ENCODE measurements at places on chromosomes 5 and 9. TPM values are rescaled to one million over a fixed set of nuclear protein-coding genes. Genes with fewer than 3 reads are reported as not detected.

GRCh38 chr5:88719434-88719833 lies 163.6 kb downstream of the MEF2C start:
- no peak overlapping the region for H3K4me3 ChIP-seq
- H3K27me3 ChIP-seq, result peaks cover 26% of the 10 kb centered on the region
- H3K27ac ChIP-seq, result no peak overlapping the region
- H3K4me1 ChIP-seq, result no peaks in the 10 kb centered on the region
- DNase-seq, result no peak

The CFAP90 gene
- not detected for total RNA-seq

The ANKRD55 gene
- 9.7 TPM for total RNA-seq

DNA sequence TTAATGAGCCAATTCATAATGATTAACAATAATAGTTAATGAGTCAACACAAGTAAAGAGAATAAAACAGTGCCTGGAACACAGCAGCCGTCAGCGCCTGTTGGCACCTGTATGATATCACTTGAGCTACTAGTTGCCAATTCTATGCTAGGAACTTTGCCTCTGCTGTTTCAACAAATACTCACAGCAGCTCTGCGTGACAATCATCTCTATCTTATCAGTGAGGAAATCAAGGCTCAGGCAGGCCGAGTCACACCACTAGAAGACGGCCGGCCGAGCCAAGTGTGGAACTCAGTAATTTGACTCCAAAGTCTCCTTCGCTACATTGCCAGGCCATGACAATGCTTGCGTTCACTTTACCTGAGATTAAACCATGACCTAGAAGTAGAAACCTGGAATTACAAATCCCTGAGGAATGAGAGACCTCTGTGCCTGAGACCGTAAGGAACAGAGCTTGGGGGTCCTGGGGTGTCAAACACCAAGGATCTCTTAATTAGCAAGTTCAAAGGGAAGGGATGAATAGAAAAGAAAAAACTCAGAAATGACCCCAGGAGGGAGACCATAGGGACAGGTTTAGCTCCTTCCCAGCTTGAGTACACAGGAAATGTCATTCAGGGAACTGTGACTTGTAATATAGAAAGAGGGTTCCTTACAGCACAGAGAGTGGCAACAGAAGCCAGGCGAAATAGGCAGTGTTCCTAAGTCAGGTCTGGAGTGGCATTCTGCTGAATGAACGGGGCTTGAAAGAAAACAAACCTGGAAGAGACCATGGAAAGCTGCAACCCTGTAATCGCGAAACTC lies 109.1 kb downstream of the SUSD1 start:
- H3K36me3 ChIP-seq, result no peaks in the 10 kb centered on the region
- H3K4me3 ChIP-seq, result no peak overlapping the region
- no peak overlapping the region for H3K27ac ChIP-seq
- no peak for DNase-seq
- H3K4me1 ChIP-seq, result peaks cover 6% of the 10 kb centered on the region

GRCh38 chr5:55708732-55709131 lies 3.4 kb downstream of the SLC38A9 start:
- peaks cover 20% of the 10 kb centered on the region for H3K4me1 ChIP-seq
- DNase-seq, result no peak
- no peak overlapping the region for H3K4me3 ChIP-seq
- H3K27ac ChIP-seq, result no peak overlapping the region
- no peaks in the 10 kb centered on the region for H3K27me3 ChIP-seq

DNA sequence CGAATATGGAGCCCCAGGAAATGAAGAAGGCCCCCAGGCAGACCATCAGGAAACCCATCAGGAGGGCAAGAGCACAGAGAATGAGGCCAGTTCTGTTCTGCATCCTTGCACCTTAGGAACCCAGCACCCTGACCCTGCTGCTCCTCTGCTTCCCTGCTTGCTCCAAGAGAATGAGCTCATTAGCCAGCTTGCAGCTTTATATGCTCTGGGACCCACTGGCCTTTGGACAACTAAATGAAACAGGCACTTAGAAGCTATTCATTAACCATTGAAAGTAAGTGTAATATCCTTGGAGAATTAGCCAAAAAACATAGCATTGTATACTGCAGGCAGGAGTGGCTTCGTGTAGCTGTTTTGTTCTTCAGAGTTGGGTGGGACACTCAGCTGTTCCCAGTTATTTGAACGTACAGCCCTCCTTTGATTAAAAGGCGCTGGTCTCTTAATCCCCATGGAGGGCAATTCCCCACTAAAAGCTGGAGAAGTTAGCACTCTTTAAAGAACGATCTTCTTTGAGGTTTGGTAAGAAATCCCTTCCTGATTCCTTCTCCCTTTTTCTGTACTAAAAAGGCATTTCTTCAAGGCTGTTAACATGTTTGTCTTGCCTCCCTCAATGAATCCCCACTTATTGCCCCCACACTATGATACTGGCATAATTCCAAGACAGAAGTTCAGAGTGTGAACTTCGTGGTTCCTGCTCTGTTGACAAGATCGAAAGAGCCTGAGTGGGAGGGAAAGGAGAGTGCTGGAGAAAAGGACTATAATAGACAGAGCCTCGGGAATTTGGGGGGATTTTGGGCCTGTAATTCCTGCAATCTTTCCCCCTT lies at the start of gene TMEM252:
TMEM252 (minus strand) TSS at position 172 of the 824 bp plus-strand sequence; CDS start at position 103, 69 bp downstream.
- peaks cover 4% of the 10 kb centered on the region for H3K27me3 ChIP-seq
- H3K36me3 ChIP-seq, result no peaks in the 10 kb centered on the region
- H3K4me1 ChIP-seq, result no peaks in the 10 kb centered on the region

Measured in CD4-positive, alpha-beta T cell (primary cell).